Hepatocyte (in vitro differentiated cells): ENCODE measurements at places on chromosomes 13 and 19.

- DNase-seq, result no peak
Measured at GRCh38 chr19:49988433-49988832, 27.5 kb upstream of the SIGLEC11 start.

DNA sequence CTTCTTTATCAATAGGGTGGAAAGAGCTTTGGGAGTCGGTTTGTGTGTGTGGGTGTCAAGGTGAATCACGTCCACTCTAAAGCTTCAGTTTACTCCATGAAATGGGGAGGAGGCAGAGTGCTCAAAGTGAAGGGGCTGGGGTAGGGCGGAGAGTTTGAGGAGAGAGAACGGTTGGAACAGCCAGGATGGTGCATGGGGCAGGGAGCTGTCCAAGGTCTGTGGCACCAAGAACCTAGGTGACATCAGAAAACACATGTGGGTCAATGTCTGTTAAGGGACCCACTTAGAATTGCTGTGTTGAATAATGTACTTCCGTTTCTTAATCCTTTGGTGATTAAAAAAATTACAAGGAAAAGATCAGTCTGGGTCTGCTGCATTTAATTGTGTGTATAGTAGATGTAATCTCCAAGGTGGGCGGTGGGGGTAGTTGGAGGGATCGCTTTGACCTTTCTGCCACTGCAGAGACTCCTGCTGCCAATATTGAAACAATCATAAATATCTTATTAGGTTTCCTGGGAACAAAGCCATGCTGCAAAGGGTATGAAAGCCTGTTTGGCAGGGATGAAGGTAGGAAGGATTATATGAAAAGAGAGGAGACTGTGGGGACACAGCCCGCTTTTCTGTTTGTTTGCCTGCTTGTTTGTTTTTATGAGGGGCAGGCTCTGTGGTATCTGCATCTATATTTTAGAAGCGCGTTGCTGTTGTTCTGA lies 122.3 kb downstream of the ATP8A2 start:
- no peak for DNase-seq

GRCh38 chr13:28640861-28641599 lies 17.9 kb upstream of the POMP start:
- DNase-seq, result no peak

- no peak for DNase-seq
Measured at GRCh38 chr13:46726347-46726746, 70.6 kb downstream of the ESD start.

- DNase-seq, result no peak
Measured at GRCh38 chr19:2625434-2625833, 77.1 kb downstream of the GNG7 start.
